ENCODE measurements at places on chromosomes 1 and 21.

- peak; percentile 78 for DNase-seq
Measured at GRCh38 chr1:35047188-35047858, 15.6 kb upstream of the ZMYM6 start.

- peak; percentile 92 for DNase-seq
Measured at GRCh38 chr1:181033799-181034451, at the start of gene MR1. Gene MR1, plus strand, starts transcription at chr1:181033983. Its CDS starts 25 bp downstream, at chr1:181034008.

- DNase-seq: no peak
Measured at GRCh38 chr21:38167345-38167744, 89.4 kb upstream of the KCNJ15 start.

- DNase-seq: no peak
Measured at GRCh38 chr21:28793043-28793442, 199.6 kb downstream of the LTN1 start.

DNA sequence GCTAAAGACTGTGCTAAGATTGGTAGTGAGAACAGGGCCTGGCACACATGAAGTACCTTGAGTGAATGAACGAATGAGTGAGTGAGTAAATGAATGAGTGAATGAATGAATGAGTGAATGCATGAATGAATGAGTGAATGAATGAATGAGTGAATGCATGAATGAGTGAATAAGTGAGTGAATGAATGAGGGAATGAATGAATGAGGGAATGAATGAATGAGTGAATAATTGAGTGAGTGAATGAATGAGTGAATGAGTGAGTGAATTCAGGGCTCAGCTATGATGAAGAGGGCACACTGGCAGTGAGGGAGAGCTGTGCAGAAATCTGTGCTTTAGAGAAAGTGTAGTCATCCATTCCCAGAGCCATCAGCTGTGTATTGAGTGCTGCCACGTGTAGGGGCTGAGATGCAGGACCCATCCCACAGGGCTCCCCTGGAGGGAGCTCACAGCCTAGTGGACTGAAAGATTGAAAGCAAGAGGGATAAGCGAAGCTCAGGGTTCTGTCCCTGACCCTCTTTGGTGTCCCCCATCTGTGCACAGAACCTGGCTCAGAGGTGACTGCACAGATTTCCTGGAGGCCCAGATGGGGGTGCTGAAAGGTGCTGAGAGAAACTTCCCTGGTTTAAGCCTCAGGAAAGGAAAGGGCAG, 217.9 kb upstream of the VAMP3 start:
- DNase-seq: no peak

- DNase-seq: no peak
Measured at GRCh38 chr1:248818505-248819374, 7.0 kb downstream of the SH3BP5L start.

GRCh38 chr1:179251675-179252074, 22.2 kb upstream of the ABL2 start:
- no peak for DNase-seq

Measured in SJSA1 (cell line).